PC-3 (cell line): ENCODE measurements at places on chromosomes 7 and 10. TPM values are rescaled to one million over a fixed set of nuclear protein-coding genes. Genes with fewer than 3 reads are reported as not detected.

ASB13 gene
- total RNA-seq, result 5.4 and 6.6 TPM in 2 replicates

KIAA1549 gene
- total RNA-seq, result 7.5 and 8.2 TPM in 2 replicates

PNLIPRP1 gene
- total RNA-seq, result not detected in 2 replicates

TMEM270 gene
- total RNA-seq, result 3.8 TPM in 1 of 2 replicates, not detected in the other

PLEKHS1 gene
- total RNA-seq, result not detected in 2 replicates

ASIC3 gene
- total RNA-seq, result 1.7 and 2.6 TPM in 2 replicates

BICC1 gene
- 11.9 and 13.9 TPM in 2 replicates for total RNA-seq

CD36 gene
- total RNA-seq, result not detected in 2 replicates

ASB10 gene
- total RNA-seq, result not detected in 2 replicates

NRCAM gene
- not detected in 2 replicates for total RNA-seq

ADGRA1 gene
- not detected in 2 replicates for total RNA-seq

HOXA7 gene
- 2.6 and 2.8 TPM in 2 replicates for total RNA-seq

ASZ1 gene
- total RNA-seq, result not detected in 2 replicates
